ENCODE measurements at places on chromosomes 12 and 14. TPM values are rescaled to one million over a fixed set of nuclear protein-coding genes. Genes with fewer than 3 reads are reported as not detected.
A peak's percentile ranks its signal among the peaks of the same experiment; 100 is the strongest.

GRCh38 chr14:66137081-66137480 is 349.1 kb upstream of the CCDC196 start:
- DNase-seq = no peak

DNA sequence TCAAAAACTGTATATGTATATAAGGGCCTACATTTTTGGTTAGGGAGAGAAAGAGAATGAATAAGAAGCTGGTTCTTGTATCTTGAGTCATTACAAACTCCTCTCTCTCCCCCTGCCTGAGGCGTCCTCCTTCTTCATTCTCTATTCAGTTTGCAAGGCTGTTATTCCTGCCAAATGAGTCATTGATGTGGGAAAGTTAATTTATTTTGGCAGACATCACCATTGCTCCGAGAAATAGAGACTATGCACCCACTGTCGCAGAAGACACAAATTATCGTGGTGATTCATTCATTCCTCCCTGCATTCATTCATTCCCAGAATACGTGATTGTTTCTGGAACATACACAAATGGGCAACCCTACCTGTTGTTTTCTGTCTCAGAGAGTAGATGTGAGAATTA is 112.5 kb upstream of the MED13L start:
- peak; percentile 99 for DNase-seq

DNA sequence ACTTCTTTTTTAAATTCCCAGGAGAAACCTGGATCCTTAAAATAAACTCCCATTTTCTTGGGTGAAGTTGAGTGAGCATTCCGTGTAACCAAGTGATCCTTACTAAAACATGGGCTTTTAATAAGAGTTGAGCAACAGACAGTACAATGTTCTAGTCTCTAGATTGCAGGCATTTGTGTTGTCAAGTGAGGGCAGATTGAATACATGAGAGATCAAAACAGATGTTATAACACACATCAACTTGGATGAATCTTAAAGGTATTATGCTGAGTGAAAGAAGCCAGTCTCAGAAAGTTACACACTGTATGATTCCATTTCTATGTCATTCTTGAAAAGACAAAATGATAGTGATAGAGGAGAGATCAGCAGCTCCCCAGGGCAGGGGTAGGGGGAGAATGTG is 213.9 kb upstream of the CCDC196 start:
- DNase-seq = no peak

GRCh38 chr14:24051176-24051788 is 527 bp upstream of the CARMIL3 start:
- DNase-seq = no peak

Gene IL22
- total RNA-seq = not detected

- DNase-seq = no peak
Measured at GRCh38 chr12:81340910-81341309, 263.0 kb downstream of the ACSS3 start.

Gene RASAL1
- 0.43 TPM for total RNA-seq

- no peak for DNase-seq
Measured at GRCh38 chr12:26654623-26655022, 178.4 kb downstream of the ITPR2 start.

Gene ANO4
- total RNA-seq = 41.3 TPM

Gene CLEC7A
- total RNA-seq = 1.4 TPM

DNA sequence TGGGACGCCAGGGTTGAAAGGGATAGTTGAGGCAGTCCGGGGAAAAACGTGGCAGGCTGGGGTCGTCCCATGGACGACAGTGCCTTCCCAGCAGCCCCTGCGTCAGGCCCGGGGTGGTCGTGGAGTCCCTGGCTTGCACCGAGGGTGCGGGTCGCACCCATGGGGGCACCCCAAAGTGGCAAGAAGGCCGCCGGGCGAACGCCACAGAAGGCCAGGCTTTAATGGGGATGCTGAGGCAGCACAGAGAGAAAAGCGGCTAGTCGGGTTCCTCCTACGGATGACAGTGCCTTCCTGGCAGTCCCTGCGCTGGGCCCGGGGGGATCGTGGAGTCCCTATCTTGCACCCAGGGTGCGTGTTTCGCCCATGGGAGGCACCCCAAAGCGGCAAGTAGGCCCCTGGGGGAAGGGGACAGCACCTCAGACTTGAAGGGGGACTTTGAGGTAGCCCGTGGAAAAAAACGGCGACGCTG is 158.6 kb upstream of the ALG10B start:
- no peak for DNase-seq

Gene TMEM19
- total RNA-seq = 22.6 TPM

Gene GNB3
- total RNA-seq = 16.6 TPM

DNA sequence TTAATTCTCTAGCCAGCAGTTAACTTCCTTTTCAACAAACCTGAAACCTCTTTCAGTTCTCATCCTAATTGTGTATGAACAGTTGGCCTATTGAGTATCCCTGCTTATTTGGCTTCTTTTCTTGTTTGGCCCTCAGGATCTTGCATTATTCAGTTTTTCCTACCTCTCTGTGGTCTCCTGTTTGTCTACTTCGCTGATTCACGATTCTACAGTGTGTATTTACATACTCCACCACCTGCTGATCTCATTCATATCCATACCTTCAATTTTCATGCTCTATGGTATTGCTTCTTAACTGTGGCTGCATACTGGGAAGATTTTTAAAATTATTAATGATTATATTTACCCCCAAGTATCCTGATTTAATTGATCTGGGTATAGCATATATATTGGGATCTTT is 56.4 kb downstream of the RASSF9 start:
- DNase-seq = no peak

DNA sequence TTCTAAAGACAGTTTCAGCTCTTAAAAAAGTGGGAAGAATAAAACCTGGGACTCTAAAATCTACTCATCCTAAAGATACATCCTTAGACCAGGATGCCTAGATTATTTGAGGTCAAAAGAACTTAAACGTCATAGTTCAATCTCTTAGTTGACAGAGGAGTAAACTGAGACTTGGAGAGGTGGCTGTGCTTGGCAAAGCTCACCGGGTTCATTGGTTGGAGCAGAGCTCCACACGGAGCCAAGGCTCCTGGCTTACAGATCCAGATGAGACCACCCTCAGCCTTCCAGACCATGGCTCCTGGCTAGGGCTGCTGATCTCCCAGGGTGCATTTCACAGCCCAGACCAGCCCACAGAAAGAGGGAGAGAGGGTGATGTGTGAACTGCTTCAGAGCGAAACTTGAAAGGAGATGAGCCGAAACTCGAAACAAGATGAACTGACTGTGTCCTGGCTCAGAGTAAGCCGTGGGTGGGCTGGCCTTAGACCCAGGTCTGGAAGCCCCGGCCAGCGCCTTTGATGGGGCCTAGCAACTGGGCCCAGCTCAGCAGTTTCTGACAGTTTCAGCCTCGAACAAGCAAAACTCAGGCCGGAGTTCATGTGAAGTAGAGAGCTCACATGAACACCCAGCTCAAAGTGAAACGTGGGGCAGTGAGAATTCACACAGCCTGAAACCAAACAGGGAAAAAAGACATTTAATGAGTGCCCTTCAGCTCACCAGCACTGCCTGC is 1044.8 kb downstream of the BCL11B start:
- DNase-seq = no peak

DNA sequence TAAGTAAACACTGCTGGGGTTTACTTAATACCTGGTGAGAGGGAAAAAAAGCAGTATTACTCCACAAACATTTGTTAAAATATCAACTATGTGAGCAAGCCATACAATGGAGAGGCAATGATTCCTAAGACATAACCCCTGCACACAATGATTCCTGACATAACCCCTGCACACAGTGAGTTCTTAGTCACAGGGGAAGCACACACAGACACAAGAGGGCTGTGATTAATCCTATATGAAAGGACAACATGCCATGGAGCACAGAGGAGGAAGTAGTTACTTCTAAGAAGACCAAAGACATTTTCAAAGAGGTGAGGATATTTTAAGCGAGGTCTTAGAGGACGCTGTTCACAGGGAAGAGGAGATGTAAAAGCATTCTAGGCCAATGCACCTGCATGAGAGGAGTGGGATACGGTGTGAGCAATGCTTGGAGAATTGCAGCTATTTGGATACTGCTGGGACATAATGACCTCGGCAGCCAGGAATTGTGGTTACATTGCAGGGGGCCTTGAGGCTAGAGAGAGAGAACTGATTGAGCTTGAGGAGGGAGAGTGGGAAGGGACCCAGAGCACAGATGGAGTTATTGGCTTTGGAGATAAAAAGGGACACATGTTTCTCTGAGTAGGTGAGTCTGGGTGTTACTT is 211.9 kb downstream of the APAF1 start:
- peak; percentile 60 for DNase-seq

Gene CD163L1
- 1.6 TPM for total RNA-seq

DNA sequence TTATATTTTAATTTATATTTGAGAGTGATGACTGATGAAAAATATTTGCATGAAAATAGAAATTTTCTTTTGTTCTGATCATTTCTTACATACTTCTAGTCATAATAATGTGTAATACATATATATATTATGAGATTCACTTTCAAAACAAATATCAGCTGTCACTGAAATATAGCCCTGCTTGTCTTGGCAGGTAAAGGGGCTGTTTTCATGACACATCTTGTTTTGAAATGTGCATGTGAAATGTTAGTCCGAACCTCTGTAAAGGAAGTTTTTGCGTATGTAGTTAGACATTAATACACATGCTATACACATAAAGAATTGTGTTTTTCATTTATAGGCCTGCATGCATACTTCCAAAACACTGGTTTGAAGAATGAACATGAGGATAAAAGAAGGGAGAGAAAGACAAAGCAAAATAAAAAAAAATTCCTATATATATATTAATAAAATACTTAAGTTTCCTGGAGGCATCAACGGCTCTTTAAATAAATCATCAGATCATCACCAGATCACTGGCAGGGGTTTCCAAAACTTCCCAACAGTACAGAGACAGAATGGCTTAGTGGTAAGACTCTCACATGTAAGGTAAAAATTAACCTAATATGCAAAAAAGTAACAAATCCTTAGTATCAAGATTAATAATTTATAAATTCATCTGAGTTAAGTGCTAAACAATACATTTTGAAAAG is 60.1 kb downstream of the SEL1L start:
- DNase-seq = no peak

Gene PTCSC3
- total RNA-seq = not detected

- DNase-seq = no peak
Measured at GRCh38 chr14:84250893-84251292, 1279.1 kb upstream of the FLRT2 start.

- no peak for DNase-seq
Measured at GRCh38 chr12:95321516-95322246, 104.1 kb downstream of the VEZT start.

DNA sequence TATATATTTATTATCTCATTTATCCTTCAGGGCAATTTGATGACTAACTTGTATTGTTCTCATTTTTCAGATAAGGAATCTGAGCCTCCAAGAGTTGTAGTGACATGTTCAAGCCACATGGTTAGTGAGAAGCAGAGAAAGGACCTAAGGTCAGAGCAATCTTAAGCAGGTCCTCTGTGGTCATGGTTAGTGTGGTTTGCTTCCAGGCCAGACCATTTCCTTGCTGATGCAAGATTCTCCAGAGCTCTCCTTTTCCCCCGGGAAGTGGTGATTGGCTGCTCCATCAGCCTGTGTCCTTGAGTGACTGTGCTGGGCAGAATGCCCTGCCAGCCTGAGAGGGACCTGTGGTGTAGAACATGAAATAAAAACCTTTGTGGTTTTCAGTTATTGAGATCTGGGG is 141.3 kb downstream of the KTN1 start:
- peak; percentile 98 for DNase-seq

- DNase-seq = no peak
Measured at GRCh38 chr12:128794661-128795529, 28.9 kb downstream of the SLC15A4 start.

Gene CAPZA3
- not detected for total RNA-seq

Gene DEPDC4
- total RNA-seq = 1.3 TPM

Gene AQP2
- total RNA-seq = not detected

Gene PLA2G1B
- not detected for total RNA-seq
